Stomach (tissue), 19 donors: ENCODE measurements at places on chromosomes 12 and 14. TPM values are rescaled to one million over a fixed set of nuclear protein-coding genes. Genes with fewer than 3 reads are reported as not detected.

GRCh38 chr12:857611-858010 is 91.9 kb downstream of the RAD52 start:
- no peak for DNase-seq

DNA sequence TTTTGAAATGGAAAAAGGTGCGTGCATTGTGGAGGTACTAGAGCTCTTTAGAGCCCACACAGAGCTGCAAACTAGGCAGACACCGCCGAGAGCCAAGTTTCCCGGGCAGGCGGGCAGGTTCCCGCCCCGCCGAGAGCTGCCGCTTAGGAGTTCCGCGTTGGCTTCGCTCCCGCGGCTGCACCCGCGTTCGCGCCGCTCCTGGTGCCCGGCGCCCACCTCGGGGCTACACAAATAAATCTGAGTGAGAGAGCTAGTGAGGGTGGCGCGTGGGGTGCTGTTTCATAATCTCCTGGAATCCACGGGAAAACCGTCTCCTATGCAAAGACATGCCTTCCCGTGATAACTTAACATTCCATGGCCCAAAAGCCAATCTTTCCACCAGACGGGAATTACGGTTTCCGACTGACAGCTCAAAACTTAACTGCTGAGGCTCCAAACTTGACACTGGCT is 645 bp downstream of the KITLG start:
- DNase-seq = peak; percentile 68

DNA sequence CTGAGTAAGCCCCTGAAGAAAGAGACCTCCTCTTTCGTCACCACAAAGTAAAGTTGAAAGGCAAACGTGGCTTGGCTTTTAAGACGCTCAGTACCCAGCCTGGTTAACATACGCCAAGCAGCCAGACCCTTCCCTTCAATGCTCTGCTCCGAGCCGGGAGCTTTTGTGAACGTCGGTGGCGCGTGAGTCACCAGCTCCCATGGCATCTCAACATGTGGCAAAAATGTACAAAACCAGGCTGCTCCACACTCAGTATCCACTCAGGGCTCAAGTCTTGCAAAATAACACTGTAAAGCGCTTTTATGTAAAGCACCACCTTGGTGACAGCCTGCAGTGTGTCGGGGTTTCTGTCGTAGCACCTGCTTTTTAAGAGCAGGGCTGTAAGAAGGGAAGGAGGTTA is 89.0 kb downstream of the SETD3 start:
- no peak for DNase-seq

DNA sequence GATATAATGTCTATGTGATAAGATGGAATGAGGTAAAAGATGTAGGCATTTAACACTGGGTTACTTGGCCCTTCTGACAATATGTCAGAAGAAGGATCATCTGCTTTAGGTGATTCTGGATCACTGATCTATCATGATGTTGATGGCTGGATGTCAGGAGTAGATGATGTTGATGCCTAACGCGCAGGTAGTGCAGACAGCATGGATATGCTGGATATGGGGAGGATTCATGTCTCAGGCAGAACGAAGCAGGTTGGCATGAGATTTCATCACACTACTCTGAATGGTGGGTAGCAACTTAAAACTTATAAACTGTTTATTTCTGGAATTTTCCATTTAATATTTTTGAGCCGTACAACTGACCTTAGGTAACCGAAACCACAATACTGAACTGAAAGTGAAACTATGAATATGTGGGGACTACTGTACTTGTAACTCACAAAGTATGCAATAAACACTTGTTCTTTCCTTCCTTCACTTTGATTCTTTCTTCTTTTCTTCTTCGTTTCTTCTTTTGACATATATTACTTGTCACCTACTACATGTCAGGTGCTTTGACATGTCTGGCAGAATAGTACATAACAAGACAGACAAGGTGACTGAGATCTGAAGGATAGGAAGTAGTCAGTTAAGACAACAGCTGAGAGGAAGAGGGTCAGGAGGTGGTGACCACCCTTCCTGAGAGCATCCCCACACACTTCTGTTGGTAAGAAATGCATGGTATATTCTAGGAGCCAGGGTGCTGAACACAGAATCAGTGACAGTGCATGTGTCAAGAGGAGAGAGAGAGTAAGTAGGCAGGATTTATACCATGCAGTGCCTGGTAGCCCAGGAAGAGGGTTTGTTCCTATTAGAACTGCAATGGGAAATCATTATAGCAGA is 238.8 kb downstream of the PPFIA2 start:
- no peak for DNase-seq

DNA sequence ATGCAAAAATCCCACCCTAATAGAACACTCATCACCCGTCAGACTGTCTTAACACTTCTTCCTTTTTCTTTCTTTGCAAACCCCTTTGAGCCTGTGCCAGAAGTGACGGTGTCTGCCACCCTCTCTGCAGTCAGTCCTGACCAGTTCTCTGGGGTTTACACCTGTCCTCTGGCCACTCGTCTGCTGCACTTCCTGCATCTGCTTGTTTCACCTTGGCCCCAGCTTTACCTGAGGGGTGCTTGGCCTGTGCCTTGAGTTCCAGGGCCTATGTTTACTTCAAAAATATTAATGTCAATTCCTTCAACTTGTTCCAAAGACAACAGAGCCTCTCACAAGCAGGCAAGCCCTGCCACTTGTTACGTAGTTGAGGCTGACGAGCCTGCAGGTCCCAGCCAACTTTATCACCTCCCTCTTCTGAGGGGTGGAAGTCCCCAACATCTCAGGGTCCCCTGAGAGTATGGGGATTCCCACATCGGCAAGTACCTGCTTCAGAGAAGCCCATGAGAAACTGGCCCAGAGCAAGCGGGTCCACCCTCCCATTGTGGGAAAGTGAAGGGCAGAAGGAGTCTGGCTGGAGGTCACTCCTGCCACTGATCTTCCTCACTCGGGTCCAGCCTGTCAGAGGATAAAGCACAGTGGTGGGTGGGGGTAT is 205.4 kb downstream of the DAD1 start:
- no peak for DNase-seq

DNA sequence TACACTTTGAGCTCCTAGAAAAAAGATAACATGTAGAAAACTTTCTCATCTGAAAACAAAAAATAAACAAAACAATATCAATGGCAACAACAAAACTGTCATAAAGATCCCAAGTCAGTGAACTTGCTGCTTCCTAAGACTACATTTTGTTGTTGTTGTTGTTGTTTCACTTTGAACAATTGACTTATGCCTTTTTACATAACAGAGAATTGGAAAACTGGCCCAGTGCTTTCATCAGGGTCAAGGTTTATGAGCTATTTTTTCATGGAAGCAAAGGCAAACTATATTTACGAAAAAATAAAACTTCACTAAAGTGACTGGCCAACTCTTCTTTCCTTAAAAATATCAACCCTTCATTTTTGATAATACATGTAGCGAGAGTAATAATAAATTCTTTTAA is 6.3 kb downstream of the DCN start:
- no peak for DNase-seq

GRCh38 chr14:61196034-61196433 is 85.1 kb downstream of the TMEM30B start:
- DNase-seq = no peak

DNA sequence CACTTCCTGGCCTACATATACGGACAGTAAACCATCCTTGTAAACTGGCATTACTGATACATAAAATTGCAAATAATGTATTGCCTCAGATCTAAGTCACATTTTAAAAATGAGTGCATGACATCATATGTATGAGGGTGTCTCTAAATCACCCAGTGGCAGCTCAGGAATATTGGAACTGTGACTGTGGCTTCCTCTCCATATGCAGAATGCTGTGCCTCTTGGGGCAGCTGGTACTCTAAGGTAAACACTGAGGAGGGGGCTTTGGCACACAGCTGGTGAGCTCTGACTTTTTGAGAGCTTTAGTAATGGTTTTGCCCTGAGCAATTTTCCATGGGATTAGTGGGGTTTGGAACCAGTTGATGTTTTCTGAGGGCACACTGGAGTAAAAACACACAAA is 263.7 kb downstream of the BMP4 start:
- DNase-seq = no peak

GRCh38 chr12:67586951-67587350 is 61.6 kb upstream of the DYRK2 start:
- no peak for DNase-seq

DNA sequence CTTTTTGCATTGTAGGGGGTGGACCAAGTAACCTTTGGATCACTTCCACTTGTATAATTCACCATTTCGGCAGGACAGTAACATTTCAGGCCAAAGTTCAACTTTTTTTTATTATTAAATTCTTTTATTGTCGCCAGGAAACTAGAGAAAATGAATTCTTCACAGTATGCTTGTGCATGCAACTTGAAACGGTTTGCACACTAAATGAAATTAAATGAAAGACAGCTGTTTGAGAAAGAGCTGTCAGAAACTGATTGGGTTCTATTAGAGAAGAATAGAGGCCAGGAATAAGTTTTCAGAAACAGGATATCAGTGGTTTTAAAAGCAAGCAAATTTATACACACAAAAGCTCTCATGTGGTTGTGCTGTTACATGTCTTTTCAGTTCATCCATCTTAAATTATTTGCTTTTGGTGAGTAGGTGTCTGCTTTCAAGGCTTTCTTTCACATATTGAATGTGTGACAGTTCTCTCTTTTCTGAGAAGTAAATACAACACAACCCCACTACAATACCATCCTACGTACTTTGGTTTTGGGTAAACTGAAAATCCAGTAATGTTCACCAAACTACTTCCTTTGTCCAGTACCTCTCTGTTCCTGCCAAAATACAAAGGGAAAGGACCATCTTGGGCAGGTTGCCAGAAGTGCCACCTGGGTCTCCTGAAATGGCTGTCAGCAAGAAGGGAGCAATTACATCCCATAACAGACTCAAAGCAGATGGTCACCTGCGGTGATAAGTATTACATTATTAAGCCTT is 291.7 kb downstream of the RAD51B start:
- DNase-seq = peak; percentile 21

- no peak for DNase-seq
Observed at GRCh38 chr12:87756721-87757120, 272.5 kb downstream of the C12orf50 start.

- DNase-seq = no peak
Observed at GRCh38 chr12:121829250-121829918, 25.6 kb downstream of the SETD1B start.

- no peak for DNase-seq
Observed at GRCh38 chr14:64899958-64900357, 14.3 kb upstream of the CHURC1 start.

- no peak for DNase-seq
Observed at GRCh38 chr14:99262977-99263448, 9.0 kb downstream of the BCL11B start.

- DNase-seq = no peak
Observed at GRCh38 chr12:906062-906585, 43.4 kb downstream of the RAD52 start.

- DNase-seq = no peak
Observed at GRCh38 chr14:98871796-98872195, 400.2 kb downstream of the BCL11B start.

DNA sequence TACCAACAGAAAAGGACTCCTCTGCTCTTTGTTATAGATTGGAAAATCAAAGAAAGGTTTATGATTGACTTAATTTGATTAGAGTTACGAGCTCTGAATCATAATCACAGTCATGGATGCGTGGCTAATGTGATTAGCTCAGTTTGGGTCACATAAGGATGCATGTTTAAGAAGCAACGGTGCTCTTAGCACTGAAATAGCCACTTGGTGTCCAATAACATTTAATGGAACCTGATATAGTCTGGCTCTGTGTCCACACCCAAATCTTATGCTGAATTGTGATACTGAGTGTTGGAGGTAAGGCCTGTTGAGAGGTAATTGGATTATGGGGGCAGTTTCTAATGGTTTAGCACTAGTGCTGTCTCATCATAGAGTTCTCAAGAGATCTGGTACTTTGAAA is 501.6 kb downstream of the SLC6A15 start:
- no peak for DNase-seq

DNA sequence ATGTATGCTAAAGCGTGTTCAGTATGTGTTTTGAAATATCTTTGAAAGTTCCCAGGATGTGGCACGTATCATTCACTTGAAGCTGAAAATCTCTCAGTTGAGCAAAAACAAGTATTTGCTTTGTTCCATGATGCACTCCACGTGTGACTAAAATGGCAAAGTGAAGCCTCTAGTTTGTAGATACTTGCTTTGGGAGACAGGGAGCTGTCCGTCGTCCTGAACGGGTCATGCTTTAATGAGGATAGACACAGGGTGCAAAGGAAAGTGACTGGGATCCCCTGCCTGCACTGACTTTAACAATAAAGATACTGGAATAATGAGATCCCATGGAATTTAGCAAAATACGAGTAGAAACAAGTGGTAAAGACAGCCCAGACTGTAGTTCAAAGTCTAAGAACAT is 991.4 kb downstream of the NRXN3 start:
- no peak for DNase-seq

- DNase-seq = no peak
Observed at GRCh38 chr12:23043646-23044045, 418.7 kb downstream of the ETNK1 start.

DNA sequence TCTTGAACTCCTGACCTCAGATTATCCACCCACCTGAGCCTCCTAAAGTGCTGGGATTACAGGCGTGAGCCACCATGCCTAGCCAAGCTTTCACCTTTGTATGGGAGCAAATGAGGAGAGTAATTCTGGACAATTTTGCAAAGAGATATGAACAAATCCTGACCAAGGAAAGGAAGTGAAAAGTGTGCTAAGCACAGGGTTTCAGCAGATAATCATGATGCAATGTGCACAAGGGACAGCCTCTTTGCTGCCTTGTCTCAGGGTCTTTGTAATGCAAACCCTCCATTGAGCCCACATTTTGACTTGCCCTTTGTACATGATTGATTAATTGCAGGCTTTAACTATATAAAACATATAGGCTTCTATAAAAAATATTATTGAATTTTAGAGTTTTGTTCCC is 9.2 kb upstream of the PYGL start:
- DNase-seq = no peak

- DNase-seq = no peak
Observed at GRCh38 chr12:72610854-72611358, 338.7 kb downstream of the TRHDE start.

DNA sequence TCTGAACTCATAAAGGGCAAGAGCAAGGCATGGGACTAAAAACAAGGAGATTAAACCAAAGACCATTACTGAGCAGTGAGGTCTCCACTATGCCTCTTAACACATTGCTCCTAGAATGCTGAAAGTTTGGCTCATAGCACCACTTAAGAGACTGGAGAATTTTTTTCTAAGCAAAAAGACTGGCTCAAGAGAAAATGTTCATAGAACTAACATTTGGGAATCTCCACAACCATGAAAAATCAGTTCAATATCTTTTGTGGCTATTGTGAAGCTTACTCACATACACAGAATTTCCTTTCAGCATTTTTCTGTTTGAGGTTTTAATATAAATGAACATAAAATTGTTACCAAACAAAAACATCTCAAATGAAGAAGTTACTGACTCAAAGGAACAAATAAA is 255.8 kb downstream of the CCDC91 start:
- no peak for DNase-seq

SERPINA5 gene
- 4.6 TPM for polyA plus RNA-seq

IL22 gene
- polyA plus RNA-seq = not detected

NOVA1 gene
- polyA plus RNA-seq = 1.0 TPM

NAV3 gene
- 0.15 TPM for polyA plus RNA-seq

USP15 gene
- polyA plus RNA-seq = 16.6 TPM

TSPAN19 gene
- polyA plus RNA-seq = not detected

C12orf60 gene
- polyA plus RNA-seq = 1.4 TPM

FAM181A gene
- polyA plus RNA-seq = not detected

PRIMA1 gene
- polyA plus RNA-seq = 5.0 TPM

ITPR2 gene
- polyA plus RNA-seq = 1.8 TPM

DHRS1 gene
- 52.1 TPM for polyA plus RNA-seq

ESR2 gene
- not detected for polyA plus RNA-seq

CPNE6 gene
- polyA plus RNA-seq = 0.25 TPM

MFAP5 gene
- 10.6 TPM for polyA plus RNA-seq

GPRC5A gene
- polyA plus RNA-seq = 8.4 TPM

ANKS1B gene
- polyA plus RNA-seq = 0.73 TPM

FOXG1 gene
- not detected for polyA plus RNA-seq

KRT5 gene
- polyA plus RNA-seq = not detected

WNT1 gene
- polyA plus RNA-seq = not detected

IL23A gene
- 1.9 TPM for polyA plus RNA-seq
